Urothelium cell line (cell line): ENCODE measurements at places on chromosomes 2 and 18.

DNA sequence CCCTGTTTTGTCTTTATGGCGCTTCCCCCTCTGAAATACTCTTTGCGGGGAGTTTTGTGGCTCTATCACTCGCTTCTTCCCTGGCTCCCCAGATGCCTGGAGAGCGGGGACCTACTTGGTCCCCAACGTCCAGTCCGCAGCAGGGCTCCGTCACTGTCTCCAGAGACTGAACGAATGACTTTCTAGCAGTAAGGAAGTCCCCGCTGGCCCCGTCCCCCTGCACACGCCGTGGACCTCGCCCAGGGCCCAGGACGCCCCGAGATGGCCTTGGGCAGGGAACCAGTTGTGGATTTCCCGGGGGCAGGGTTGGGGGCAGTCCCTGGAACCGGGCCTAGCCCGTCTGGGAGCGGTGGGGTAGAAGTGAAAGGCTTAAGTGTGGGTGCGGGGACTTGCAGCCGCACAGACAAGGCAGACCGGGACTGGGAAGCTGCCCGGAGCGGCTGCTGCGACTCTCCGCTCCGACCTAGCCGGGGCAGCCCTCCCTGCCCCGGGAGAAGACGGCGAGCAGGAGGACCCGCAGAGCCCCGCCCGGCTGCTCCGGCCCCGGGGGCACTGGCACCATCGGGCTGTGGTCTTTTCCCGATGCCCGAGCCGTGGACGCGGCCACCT, 821 bp upstream of the EPHA4 start:
- DNase-seq = peak; percentile 44

DNA sequence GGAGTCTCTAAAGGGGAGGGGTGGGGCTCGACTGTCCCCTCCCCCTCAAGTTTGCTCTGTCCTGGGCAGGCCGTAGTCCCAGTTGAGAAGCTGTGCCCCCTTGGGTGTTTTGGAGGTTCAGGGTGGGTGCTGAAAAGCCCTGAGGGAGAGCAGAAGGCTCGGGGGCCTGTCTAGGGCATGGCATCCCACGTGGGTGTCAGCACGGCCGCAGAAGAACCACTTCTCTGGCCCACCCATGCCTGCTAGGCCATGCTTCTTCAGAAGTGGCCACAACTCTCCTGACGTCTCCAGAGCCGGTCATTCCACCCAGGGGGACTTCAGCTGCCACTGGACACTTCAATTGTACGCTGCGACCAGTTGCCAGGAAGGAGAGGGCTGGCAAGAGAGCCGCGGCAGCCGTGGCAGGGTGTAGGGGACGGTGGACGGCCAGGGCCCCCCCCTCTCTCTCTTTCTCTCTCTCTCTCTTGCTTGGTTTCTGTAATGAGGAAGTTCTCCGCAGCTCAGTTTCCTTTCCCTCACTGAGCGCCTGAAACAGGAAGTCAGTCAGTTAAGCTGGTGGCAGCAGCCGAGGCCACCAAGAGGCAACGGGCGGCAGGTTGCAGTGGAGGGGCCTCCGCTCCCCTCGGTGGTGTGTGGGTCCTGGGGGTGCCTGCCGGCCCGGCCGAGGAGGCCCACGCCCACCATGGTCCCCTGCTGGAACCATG, at the start of gene INPP5D:
TSS of gene INPP5D (plus strand) at position 546 of the 704 bp plus-strand sequence. CDS start at position 683, 137 bp downstream.
- no peak for DNase-seq

GRCh38 chr2:175010848-175011254, 5.7 kb upstream of the CHN1 start:
- DNase-seq = no peak

DNA sequence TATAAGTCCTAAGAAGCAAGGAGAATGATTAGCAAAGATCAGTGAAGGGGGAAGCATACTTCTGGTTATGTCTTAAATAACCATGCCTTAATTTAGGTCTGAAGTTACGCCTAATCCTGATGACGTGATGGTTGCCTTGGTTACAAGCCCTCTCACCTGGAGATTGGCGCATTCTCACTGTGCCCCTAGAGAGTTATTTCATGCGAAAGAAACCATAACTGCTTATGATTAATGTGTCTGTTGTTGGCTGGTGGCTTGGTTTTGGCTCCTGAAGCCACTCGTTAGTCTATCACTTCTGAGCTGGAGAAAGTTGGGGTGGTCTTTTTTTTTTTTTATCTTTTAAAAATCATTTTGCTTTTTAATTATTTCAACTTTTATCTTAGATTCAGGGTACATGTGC, 47.0 kb downstream of the TNFRSF11A start:
- no peak for DNase-seq

DNA sequence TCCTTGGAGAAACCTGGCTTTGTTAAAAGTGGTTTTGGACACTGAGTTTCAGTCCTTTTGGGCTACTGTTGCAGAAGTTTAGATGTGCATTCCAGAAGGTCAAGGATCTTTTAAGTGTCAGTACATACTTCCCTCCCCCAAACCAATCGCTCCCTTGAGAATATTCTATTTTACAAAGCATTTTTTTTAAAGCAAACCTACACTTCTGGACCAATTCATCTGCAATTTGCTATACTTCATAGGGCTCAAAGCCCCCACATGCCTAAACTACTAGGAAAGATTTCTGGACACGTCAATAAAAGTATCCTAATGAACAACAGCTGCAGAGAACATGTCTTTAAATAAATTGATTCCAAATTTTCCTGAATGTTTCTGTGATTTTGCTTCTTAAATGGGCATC, 157.6 kb downstream of the RDH14 start:
- no peak for DNase-seq

GRCh38 chr2:26122630-26123029, 50.3 kb upstream of the GAREM2 start:
- DNase-seq = no peak
